Activated naive CD4-positive, alpha-beta T cell treated with anti-CD3 and anti-CD28 coated beads, Interleukin-2, amount 50 U/mL, for 72 hours (primary cell): ENCODE measurements at places on chromosomes 1 and 21.
A peak's percentile ranks its signal among the peaks of the same experiment; 100 is the strongest.

DNA sequence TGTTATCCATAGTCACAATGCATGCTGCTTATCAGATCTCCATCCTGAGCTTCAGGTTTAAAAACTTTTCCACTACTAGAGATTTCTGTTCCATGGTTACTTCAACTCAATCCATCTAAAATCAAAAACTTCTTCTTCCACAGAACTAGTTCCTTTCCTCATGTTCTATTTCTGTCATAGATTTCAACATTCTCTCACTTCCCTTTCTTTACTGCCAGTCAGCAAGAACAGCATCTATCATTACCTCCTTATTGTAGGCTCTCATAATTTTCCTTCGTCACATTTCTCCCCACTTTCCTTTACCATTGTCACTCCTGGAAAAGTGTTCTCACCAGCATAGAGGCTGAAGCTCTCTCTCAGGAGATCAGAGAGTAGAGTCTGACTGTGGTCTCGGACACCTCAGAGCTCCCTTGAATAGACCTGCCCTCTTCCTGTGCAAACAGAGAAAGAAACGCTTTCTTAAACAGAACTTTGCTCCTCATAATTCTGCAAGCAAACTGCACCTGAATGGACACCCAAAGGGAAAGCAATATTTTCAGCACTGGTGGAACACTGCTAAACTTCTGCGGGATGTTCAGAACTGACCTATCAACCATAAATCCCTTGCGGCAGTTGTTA lies 48.7 kb upstream of the KIRREL1 start:
- DNase-seq, result no peak

- DNase-seq, result no peak
These were observed 12.6 kb downstream of the GTF2B start for GRCh38 chr1:88878731-88879130.

GRCh38 chr1:39109644-39110043 lies 83.5 kb downstream of the NDUFS5 start:
- DNase-seq, result no peak

GRCh38 chr1:119631433-119632102 lies 16.5 kb downstream of the ZNF697 start:
- DNase-seq, result no peak

DNA sequence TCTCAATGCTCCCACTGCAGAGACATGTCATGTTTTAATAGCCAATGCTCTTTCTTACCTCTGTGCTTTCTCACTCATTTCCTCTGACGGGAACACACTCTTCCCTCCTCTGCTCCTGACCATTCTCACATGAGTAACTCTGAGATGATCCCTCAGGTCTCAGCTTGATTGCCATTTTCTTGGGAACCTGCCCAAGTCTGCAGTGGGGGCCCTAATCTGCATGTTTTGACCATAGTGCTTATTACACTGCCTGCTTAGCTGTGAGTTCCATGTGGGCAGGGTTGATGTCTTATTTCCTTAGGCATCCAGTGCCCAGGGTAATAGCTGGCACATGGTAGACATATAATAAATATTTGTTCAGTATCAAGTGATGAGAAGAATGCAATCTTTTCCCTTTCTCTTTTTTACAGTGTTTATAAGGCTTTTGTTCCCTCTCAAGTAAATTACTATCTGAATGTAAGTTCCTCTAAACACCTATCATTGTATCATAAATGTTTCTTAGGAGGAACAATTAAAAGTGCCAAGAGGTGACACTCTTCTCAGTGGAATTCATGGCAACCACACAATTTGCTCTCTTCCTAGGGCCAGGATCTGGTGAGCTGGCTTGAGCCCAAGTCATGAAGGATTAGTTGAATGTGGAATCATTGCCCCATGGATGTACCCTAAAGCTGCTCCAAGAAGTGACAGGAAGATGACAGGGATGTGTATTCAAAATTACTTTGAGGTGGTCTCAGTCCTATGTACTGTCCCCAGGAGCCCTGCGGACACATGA lies 485.4 kb upstream of the USP24 start:
- DNase-seq, result no peak

GRCh38 chr1:115837740-115838421 lies 3.0 kb downstream of the NHLH2 start:
- DNase-seq, result no peak

DNA sequence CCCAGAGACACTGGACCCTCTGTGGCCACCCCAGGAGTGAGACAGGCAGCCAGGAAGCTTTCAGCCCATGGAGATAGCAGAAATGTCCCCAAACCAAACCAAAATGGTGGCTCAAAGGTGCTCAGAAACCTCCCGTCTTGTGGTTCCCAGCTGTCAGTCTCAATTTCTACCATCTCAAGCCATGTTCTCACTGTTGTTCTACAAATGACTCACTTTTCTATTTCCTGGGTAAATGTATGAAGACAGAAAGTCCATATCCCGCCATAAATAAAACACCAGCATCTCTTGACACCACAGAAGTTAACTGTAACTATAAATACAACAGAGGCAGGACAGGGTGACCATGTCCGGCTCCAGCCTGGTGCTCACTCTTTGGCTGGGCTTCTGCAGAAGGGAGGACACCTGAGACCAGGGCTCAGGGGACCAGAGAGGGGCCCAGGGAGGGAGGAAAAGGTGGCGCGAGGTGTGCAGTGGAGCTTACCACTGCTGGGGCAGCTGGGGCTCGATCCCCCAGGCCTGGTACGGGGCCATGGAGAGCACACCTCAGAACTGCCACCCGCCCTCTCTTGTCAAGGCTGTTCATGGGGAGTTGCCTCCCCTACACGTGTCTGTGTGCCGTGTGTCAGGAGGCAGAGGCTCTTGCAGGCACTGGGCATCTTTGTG lies 43.6 kb downstream of the EPHB2 start:
- DNase-seq, result no peak

- no peak for DNase-seq
These were observed 8.7 kb upstream of the CCN1 start for GRCh38 chr1:85571828-85572227.

DNA sequence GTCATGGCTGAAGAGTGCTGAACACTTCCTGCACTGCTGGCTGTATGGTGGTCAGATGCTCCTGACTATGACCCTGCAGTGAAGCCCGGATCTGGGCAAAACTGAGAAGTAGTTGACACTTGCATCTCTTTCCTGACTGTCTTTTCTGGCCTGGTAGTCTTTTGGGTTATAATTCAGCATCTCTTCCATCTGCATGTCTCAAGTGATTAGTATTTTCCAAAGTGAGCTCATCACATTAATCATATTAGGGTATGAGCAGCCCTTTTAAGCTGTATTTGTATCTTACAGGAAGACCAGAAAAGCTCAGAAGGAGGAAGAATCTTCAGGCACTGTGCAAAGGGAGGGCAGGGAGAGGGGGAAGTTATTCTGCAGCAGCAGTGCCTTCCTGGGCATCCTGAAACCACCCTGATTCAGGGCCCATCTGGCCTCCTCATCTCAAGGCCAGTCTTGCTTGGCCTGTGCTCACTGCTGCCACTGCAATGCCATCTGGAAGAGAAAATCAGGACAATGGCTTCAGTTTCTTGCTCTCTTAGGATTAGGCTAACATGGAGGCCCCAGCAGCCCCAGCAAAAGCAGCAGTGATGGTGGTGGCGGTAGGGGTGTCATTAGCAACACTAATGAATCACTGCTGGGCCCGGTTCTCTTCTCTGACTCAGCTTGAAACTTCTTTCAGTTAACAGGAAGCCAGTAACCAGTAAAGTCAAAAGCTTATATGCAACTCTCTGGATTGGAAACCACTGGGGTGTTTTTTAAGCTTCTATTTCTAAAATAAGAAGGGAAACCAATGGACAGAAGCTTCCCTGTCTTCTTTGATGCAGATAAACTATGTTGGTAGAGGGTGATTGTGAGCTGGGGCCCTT lies 63.3 kb upstream of the WDR26 start:
- peak; percentile 74 for DNase-seq

DNA sequence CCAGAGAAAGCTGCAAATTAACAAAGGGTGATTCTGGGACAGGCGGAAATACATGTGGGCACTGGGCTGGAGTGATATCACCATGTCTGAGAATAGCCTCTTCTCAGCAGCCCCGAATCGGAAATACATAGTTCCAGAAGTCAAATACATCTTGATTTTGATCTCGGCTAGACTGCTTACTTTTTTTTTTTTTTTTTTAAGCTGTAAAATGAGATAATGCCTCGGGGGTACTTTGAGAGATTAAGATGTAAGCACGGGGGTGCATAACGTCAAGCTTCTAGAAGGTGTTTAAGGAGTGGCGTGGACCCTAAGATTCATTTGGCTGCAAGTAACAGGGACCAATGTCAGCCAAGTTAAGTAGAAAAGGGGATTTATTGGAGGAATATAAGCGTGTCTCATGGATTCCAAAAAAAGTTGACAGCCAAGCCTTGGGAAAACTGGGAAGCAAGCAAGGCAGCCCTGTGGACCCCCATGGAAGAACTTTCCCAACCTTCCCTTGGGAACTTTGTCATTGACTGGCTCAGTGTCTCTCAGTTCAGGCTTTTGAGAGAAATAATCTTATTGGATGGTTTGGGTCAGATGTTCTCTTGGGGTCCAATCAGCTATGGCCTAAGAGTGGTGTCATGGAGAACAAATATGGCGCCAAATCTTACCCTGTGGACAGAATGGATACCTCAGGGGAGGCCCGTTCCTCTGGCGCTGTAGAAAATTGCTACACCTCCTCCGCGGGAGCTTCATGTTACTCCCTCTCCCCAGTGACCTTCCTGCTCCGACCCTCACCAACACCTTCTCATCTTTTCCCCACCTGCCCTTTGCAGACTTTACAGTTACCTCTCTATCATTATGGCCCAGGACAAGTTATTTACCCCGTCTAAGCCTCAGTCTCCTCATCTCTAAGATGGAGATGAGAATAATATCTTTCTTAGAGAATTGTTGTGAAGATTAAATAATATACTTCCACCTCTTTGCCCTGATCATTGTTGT lies 186.6 kb downstream of the KAZN start:
- DNase-seq, result no peak

- DNase-seq, result no peak
These were observed 117.5 kb upstream of the APP start for GRCh38 chr21:26288026-26288425.

- DNase-seq, result no peak
These were observed 7.6 kb upstream of the C1orf116 start for GRCh38 chr1:207040181-207040533.

DNA sequence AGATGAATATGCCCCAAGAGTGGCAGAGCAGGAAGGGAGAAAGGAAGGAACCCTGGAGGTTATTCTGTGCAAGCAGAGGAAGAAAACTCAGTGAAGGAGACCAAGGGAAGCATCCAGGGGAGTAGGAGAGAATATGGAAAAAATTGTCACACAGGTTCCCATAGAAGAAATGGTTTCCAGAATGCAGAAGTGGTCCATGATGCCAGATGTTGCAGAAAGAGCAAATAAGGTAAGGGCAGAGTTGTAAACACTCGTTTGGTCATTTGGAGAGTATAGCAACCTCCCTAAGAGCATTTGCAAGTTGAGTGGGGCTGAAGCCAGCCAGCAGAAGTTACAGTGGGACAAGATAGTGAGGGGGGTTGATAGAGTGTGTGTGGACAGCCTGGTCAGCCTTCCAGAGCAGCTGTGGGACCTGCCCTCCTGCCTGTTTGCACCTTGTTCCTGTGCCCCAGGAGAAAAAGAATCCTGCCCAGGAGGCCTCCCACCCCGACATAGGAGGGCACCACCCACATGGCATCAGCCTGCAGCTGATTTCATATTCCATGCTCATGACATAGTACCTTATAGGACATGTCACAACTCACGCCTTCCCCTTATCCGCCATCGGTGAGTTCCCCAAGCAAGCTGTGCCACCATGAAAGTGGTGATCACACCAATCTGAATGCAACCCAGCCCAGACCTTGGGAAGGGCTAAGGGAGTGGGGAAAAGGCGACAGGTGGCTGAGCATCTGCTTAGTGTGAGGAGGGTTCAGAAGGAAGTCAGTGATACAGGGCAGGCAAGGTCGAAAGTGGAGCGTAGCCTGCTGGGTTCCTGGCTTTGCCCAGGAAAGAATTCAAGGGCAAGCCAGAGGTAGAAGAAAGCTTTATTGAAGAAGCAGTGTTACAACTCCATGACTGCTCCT lies 8.2 kb upstream of the NEK2 start:
- no peak for DNase-seq

DNA sequence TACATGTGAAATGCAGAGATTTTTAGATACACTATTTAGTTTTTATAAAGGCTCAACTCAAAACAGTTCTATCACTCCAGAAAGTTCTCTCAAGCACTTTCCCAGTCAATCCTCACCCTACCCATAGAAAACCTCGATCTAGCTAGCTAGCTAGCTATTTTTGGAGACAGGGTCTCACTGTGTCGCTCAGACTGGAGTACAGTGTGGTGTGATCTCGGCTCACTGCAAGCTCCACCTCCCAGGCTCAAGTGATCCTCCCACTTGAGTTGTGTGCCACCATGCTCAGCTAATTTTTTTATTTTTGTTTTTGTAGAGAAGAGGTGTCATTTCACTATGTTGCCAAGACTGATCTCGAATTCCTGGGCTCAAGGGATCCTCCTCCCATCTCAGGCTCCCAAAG lies 236.9 kb downstream of the RERE start:
- no peak for DNase-seq

DNA sequence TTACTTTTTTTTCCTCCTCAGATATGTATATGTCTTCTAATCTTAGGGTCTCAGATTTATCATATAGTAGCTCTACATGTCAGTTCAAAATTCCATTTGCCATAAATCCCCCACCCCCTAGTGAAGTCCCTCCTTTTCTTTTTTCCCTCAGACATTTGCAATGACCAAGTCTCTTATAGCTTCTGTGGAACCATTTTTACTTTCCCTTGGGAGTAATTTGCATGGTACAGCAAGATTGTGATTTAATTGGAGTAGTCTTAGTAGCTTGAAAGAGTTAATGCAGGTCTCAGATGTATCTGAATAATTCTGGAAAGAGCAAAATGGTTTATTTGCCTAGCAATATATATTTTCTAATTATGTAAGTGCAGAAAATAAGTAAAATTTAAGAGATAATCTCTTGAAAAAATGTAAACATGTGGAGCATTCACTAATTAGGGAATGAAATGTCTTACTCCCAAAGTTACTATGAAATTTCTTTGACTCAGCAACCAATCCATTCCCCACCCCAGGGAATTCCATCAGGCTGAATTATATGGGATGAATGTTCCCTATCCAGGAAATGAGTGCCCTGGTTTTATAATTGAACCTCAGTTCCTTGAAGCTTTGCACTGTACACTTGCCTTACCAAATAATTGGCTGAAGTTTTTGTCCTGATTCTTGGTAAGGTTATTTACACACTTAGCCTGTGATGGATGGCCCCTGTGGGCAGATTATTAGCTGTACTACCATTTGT lies 267.0 kb downstream of the DNM3 start:
- no peak for DNase-seq

DNA sequence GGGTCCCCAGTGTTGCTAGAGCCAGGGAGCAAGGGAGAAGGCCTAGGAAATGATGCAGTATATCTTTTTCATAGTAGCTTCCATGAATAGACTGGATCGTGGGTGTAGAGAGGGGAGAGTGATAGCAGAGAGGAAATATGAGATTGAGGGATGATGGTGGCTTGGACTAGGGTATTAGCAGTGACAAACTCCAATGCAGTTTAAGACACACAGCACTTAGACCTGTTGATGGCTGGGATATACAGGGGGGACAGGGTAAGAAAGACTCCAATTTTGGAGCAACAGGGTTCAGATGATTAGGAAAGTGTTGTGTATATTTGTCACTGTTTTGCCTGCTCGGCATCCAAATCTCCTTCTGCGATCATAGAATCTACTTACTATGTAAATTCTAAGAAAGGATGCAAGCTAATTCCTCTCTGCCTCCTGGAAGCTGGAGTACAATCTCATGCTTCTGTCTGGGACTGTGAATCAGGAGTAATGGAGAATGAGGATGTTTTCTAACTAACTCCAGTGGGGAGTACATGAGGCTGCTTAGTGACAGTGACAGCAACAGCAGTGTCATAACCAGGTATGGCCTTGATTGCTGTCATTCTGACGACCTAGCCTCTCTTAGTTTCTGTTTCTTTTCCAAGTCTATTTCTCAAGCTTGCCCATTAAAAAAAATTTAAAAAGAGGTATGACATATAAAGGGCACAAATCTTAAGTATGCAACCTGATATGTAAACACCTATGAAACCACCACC lies 47.5 kb downstream of the SYDE2 start:
- DNase-seq, result no peak
